RPMI7951 (cell line): ENCODE measurements at places on chromosomes 3 and 15.

- no peak for DNase-seq
These were observed 325 bp downstream of the ALCAM start for GRCh38 chr3:105367063-105367405.

- no peak for DNase-seq
These were observed 23.4 kb downstream of the RFTN1 start for GRCh38 chr3:16490062-16490619.

DNA sequence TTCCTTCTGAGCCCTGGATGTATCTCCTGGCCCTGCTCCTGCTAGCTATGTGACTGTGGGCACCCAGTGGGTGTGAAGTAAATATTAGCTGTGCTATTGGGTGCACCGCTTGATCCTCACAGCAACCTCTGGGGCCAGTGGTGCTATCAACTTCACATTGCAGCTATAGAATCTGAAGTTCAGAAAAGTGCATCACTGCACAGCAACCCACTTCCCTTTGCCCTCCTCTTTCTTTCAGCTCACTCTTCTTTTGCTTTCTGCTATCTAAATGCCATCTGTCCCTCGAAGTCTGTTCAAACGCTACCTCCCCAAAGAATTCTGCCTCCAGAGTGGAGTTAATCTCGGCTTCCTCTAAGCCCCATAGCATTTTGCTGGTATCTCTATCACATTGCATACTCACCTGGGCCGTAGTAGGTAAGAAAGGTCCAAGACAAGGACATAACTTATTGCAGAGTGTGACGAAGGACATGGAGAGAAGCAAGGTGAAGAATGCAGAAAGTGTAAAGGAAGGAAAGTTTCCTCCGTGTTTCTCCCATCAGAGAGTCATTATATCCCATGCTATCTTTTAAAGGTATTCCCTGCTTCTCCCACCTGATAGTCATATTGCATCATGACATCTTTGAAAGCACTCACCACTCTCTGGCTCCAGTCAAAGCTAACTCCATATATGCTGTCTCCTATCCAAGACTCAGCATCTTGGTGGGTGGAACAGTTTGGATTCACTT is 57.1 kb upstream of the BCL6 start:
- DNase-seq: no peak

GRCh38 chr3:10930666-10931040 is 61.9 kb upstream of the SLC6A1 start:
- no peak for DNase-seq

- DNase-seq: peak; percentile 88
These were observed 14.4 kb upstream of the MRPS22 start for GRCh38 chr3:139329364-139329850.

- DNase-seq: peak; percentile 61
These were observed 29.7 kb downstream of the ACAD11 start for GRCh38 chr3:132629928-132630327.

- DNase-seq: peak; percentile 88
These were observed 56.6 kb downstream of the P3H2 start for GRCh38 chr3:190064112-190064511.

DNA sequence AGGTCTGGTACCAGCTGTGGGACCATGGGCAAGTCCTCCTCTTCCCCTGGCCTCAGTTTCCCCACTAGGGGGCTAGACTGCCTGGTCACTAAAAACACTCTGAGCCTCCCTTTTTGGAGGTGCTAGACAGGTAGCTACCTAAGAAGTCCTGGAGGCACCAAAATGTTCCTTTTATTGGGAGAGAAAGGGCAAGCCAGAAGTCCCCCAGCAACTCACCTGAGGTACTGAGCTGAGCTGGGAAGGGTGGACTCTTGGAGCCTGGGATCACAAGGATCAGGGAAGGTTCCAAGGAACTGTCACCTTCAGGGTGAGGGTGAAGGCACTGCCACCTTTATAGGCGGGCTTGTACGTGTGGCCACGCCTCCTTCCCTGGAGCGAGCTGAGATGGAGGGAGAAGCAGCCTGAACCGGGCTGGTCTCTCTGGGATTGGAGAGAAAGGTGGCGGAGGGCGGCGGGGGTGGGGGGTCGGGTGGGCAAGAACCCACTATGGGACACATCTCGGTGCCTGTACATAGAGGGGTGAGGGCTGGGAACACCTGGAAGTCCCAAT is at the start of gene CYP1A1:
CYP1A1 (minus strand) TSS at position 304 of the 550 bp plus-strand sequence. CDS start 2,431 bp downstream, outside the sequence.
- DNase-seq: peak; percentile 29

DNA sequence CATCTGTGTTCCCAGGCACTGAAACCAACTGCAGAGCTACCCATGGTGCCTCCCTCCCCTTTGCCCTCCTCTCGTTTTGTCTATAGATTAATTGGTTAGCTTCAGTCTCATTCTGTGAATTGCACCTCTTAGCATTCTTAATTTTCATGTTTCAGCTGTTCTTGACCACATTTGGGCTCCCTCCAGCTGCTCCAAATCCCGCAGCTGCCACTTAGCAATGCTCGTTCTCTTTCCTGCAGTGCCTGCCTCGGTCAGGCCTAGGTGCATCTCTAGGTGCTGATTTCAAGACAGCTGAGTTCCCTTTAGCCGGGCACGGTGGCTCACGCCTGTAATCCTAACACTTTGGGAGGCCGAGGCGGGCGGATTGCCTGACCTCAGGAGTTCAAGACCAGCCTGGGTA is 47.0 kb upstream of the SMAD3 start:
- DNase-seq: no peak

GRCh38 chr15:93241696-93242585 is 152.9 kb upstream of the RGMA start:
- no peak for DNase-seq

- peak; percentile 73 for DNase-seq
These were observed 187.3 kb downstream of the KCNAB1 start for GRCh38 chr3:156307704-156308103.

GRCh38 chr3:73409138-73409763 is 215.5 kb downstream of the PDZRN3 start:
- peak; percentile 33 for DNase-seq

DNA sequence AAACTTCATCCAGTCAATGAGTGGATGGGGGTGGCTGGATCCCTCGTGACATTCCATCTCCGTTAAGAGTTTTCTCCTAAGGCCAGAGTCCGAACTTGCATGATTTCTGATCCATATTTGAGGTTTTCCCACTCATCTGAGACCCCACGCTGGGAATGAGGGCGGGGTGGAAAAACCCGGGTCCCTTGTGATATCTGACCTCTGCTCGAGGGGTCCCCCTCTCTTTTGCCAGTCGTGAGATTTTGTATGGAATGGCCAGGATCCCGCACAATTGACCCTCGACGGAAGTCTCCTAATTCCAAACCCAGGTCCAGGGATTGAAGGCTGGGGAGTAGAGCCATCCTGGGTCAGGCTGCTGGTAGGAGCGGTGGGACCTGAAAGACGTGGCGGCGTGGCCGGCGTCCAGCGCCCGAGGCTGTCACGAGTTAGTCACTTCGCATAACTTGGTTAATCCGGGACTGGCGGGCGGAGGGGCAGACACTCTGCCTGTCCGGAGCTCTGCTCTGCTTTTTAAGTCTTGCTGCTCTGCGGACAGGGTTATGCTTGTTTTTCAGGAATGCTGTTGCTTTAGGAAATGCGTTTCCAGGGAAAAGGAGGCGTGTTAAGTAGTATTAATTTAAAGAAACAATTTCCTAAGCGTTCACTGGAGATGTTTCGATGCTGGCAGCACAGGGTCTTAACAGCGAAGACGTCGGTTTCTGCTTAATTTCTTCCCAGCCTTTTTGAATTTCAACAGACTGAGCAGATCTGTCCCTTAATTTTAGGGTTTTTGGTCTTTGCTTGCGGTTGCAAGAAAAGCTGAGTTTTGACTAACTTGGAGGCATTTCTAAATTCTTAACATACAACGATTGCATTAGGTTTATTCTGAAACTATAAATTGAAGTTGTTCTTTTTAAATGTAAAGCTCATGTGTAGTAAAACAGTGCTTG is 69.7 kb upstream of the LRRFIP2 start:
- DNase-seq: peak; percentile 90

DNA sequence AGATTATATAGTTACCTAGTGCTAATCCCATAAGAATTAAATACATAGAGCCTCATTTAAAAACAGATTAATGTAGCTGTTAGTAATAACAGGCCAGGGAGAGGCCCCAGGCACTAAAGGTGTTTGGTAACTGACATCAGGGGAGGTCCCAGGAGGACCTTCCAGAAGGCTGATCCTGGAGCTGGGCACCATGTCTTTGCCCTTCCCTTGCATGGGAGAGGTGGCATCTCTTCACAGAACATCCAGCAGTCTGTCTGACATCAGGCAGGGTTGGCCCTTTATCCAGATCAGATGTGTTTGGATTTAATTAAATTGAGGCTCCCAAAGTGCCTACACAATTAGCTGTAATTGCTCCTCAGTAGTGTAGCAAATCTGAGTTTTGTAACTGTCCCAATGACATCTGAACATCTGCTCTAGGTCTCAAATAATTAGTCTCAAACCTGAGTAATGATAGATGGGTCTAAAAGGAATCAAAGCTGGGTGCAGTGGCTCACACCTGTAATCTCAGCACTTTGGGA is 53.0 kb downstream of the RLBP1 start:
- no peak for DNase-seq

- peak; percentile 32 for DNase-seq
These were observed 67.0 kb upstream of the SEC61A1 start for GRCh38 chr3:127985216-127985615.

GRCh38 chr3:173007079-173007723 is 133.8 kb downstream of the SPATA16 start:
- DNase-seq: no peak

- no peak for DNase-seq
These were observed 17.0 kb downstream of the SOX2 start for GRCh38 chr3:181728470-181729340.

GRCh38 chr15:80442728-80443403 is 38.7 kb downstream of the ARNT2 start:
- no peak for DNase-seq

DNA sequence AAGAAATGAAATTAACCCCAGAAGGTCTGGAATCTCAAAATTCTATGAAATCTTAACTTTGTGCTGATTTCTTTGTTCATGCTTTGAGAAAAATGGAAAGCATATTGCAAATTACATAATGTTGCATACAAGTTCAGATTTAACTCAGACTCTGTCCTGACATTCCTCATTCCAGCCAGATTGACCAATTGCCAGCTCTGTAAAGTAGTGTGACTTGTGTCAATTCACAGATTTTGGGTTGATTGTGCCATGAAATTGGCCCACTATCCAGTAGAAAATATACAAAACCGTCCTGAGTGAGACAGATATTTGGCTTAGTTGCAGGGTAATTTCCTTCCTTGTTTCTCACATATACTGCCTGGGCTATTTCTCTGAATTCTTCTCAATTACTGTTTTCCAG is 1312.6 kb downstream of the ROBO1 start:
- no peak for DNase-seq

GRCh38 chr3:69881051-69881450 is 118.5 kb upstream of the SAMMSON start:
- no peak for DNase-seq

GRCh38 chr3:104133630-104134029 is 1233.1 kb upstream of the ALCAM start:
- DNase-seq: no peak

- DNase-seq: no peak
These were observed 246.5 kb upstream of the PLSCR5 start for GRCh38 chr3:146851665-146852064.

DNA sequence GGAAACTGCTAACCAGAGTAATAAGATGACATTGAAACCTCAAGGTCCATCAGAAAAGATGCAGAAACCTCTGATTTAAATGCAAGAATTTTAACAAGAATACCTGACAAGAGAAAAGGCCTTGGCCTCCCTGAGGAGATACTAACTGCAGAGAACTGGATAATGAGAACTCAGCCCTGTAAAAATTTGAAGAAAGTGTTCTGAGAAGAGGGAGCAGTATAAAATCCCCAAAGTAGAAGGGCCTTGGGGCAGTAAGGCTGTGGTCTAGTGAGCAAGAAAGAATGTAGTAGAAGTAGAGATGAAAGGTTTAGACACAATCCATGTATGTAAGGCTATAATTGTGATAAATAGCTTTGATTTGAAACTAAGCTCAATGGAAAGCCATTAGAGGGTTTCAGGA is 394.1 kb downstream of the ZBBX start:
- DNase-seq: peak; percentile 48

- DNase-seq: no peak
These were observed 81.3 kb downstream of the SMAD6 start for GRCh38 chr15:66783314-66783713.

GRCh38 chr3:178663201-178663934 is 127.1 kb downstream of the KCNMB2 start:
- no peak for DNase-seq

DNA sequence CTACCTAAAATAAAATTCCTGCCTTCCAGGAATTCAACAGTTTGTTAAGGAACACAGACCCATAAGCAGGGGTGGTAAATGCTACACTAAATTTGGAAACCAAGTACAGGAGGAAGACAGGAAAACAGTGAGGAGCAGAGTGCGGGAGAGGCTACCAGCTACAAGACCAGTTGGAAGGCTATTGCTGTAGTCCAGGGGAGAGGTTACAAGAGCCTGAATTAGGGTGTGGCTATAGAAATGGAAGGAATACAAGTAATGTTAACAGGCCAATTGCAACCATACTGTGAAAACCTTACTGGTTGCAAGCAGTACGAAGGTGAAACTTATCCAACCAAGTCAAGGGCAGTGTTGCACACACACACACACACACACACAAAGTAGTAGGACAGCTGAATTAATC is 880 bp upstream of the ARMC8 start:
- peak; percentile 36 for DNase-seq

DNA sequence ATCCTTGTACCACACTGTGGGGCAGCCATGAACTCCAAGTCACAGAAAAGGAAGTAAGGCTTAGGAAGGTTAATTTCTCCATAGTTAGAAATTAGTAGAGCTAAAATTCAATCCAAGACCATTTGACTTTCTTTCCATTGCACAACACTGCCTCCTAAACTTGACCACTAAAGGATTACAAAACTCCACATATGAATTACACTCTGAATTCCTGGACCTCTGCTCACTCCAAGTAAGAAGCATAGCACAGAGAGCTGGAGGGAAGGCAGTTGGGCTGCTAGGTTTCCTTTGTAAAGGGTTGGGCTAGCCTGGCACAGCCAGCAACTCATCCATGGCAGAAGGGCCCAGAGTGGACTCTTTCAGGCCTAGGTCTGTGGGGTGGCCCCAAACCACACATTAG is 134.4 kb downstream of the MYLK start:
- DNase-seq: peak; percentile 87

GRCh38 chr3:127216415-127217261 is 23.7 kb downstream of the PRR23E start:
- peak; percentile 42 for DNase-seq

DNA sequence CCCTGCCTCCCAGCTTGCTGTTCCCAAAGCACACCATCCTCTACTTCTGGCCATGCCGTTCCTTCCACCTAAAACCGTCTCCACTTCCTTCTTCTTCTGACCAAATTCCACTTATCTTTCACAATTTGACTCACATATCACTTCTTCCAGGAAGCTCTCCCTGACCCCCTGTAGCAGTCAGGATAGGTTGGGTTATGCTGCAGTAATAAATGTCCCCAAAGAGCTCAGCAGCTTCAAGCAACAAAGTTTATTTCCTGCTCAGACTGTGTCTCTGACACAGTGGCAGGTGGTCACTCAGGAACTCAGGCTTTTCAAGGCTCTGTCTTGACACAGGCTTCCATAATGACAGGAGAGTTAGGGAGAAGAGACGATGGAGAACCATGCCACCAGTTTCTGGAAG is 27.4 kb downstream of the SLC6A11 start:
- DNase-seq: no peak

GRCh38 chr3:123444023-123444422 is 4.9 kb downstream of the ADCY5 start:
- DNase-seq: peak; percentile 6

GRCh38 chr3:56799251-56799882 is 2.4 kb downstream of the ARHGEF3 start:
- peak; percentile 65 for DNase-seq
